Naive thymus-derived CD4-positive, alpha-beta T cell (primary cell): ENCODE measurements at places on chromosomes 16 and 17. TPM values are rescaled to one million over a fixed set of nuclear protein-coding genes. Genes with fewer than 3 reads are reported as not detected.
A peak's percentile ranks its signal among the peaks of the same experiment; 100 is the strongest.

DNA sequence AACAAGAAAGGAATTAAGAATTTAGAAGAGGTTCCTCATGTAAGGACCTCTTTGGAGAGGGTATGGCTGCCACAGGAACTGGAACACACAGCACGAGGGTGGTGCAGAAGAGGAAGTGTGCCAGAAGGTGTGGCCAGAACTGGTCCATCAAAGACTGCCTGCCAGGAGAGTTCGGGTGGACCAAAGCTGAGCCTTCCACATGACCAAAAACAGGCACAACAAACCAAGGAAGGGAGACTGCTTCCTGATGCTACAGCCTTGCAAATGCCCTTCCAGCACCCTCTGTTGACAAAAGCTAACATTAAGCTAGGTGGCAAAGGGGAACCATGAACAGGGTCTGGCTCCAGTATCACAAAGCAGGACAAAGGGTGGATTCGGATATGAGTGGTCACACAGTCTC, 125.8 kb upstream of the TMEM97 start:
- no peak for DNase-seq

DNA sequence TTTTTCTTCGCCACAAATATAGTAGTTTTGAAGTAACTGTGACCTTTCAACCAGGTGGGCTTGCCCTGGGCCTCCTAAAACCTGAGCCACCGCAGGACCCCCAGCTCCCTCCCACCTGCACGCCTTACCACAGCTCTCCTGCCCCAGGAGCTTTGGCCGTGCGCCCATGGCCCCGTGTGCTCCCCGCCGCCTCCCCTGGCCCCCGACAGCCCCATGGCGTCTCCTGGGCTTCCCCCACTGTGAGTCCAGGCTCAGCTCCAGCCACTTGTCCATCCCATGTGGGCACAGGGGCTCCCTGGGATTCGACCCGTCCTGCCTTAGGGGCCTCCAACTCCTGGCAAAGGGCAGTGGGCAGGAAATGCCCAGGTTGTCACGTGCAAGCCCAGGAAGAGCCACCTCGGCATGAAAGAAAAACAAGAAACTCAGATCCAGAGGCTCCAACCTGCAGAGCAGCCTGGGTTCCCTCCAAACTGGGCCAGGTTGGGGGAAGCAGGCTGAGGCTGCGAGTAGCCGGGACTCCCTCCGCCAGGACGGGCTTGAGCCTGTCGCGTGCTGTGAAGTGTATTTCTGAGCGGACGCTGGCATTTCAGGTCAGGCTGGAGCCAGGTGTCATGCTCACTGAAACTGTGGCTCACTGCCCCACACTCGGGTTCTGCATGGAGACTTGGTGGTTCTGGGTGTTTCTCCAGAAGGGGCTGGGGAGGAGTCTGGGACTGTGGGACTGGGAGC, 5.8 kb downstream of the LGALS3BP start:
- no peak for DNase-seq

- DNase-seq: no peak
These were observed 7.4 kb downstream of the USP22 start for GRCh38 chr17:21035406-21035805.

- DNase-seq: no peak
These were observed 670 bp upstream of the ZNF652 start for GRCh38 chr17:49362723-49363117.

DNA sequence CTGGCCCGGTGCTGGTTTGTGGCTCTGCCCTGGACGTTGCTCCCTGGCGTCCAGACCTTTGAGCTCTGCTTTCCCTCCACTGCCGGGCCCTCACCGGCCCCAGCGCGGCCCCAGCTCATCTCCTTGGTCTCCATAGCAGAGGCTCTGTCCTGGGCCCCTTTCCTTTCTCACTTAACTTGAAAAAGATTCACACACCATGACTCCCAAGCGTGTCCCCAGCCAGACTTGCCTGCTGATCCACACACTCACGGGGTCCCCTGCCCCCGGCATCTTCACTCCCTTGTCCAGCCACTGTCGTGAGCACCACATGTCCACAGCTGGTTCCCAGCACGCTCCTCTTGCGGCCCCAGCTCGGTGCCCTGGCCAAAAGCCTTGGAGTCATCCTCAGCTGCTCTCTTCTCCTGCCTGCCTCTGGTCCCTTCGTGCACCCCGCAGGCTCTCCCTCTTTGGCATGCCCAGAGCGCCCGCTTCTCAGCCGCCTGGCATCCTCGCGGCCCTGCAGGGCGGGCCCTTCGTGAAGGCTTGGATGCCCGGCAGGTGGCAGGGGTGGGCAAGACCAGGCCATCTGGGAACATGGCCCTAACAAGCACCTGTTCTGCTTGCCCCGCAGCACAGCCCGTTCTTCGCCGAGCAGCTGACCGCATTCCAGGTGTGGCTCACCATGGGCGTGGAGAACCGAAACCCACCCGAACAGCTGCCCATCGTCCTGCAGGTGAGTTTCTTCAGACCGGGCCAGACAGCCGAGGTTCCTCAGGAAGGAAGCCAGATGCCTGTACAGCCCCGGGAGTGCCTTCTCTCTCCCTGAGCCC, 145.6 kb upstream of the CHMP6 start:
- DNase-seq: no peak

RHBDF1 gene
- not detected for total RNA-seq

DNA sequence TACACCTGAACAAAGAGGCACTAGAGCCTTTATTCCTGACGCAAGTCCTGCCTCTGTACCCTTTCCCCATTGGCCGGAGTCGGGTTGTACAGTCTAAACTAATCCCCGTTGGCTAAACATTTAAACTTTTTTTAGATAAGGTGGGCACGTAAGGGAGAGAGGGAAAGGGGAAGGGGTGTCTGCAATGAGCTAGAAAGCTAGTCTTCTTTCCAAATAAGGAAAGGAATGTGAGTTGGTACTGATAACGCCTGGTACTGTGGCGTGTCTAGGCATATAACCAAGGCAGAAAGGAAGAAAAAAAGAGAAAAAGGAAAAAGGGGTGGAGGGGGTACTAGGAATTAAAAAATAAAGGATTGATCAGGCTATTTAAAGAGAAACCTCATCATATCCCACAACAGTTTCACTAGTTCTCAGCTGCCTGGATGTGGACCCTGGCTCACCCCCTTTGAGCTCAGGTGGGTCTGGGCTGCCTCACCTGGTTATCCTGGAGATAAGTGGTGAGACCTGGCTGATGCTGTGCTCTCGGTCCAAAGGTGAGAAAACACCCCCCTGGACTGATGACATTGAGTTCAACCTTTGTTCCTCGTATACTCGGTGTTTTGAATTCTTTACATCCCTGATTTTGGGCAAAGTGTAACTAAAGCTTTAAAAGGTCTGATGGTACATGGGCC, 90.9 kb upstream of the EEF2KMT start:
- no peak for DNase-seq

- no peak for DNase-seq
These were observed 7.4 kb downstream of the NAT9 start for GRCh38 chr17:74768763-74769114.

TMC8 gene
- 423 and 429 TPM in 2 replicates for total RNA-seq

DNA sequence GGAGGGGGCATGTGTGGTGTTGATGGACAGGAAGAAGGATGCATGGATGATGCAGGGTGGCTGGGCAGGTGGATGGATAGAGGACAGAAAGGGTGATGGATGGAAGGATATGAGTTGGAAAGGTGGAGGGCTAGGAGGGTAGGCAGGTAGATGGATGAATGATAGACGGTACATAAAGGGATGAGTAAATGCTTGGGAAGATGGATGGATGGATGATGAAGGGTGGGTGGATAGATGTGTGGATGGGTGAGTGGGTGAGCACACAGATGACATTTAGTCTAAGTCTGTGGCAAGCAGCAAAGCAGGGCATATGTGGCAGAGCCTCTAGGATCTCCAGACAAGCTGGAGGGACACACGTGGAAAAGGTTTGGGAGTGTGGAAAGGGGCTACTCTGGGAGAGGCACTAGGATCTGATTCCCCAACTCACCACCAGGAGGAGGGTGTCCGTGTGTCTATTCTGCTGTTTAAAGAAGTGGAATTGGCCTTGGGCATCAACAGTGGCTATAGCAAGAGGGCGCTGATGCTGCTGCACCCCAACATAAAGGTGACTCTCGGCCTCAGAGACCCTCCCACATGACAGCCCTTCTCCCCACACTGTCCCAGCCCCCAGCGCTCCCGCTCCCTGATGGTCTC, 8.2 kb downstream of the PLD2 start:
- DNase-seq: no peak

DNA sequence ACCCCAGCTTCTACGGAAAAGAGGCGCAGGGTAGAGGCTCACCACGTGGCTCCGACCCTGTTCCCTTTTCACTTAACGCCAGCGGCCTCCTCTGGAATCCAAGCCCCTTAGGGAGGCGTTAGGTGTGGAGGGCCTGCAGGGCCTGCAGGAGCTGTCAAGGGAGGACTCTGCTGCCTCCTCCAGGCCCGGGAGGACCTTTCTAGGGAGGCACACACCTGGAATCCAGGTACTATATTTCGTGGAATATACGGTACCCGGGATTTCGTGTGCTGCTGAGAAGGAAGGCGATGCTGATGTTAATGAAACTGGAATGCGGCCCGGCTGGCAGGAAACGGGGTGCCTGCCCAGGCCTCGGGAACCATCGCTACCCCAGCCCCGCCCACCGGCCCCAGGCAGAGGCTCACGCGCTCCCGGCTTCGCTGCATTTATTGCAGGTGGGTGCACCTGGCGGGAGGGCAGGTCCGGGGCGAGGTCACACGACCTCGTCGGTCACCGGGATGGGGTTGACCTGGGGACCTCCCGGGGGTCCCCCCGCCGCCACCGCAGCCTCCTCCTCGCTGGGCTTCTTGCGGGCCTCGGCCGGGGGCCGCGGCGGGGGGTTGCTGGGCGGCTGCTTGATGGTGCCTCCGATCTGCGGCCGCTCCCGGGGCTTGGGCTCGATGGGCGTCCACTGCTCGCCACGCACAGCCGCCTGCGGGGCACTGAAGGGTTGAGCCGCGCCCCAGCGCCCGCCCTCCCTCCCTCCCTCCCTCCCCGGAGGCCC, 4.7 kb downstream of the IL17C start:
- DNase-seq: no peak

GRCh38 chr16:14366974-14367707, 262.9 kb downstream of the PARN start:
- no peak for DNase-seq

SLC16A5 gene
- total RNA-seq: 26.3 TPM

DNA sequence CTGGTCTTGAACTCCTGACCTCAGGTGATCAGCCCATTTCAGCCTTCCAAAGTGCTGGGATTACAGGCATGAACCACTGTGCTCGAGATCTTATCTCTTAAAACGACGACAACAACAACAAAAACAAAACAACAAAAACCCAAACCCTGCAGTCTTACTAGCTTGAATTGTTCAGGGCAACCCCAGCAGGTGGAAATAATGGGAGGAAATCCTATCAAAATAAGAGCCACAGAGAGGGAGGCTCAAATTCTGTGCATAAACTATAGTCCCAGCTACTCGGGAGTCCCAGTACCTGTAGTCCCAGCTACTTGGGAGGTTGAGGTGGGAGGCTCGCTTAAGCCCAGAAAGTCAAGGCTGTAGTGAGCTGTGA, 16.5 kb upstream of the ATP6V0A1 start:
- DNase-seq: no peak

GUCY2D gene
- total RNA-seq: not detected

GRCh38 chr17:60526726-60527125, 684 bp upstream of the APPBP2 start:
- DNase-seq: no peak

MT1H gene
- total RNA-seq: not detected

GRCh38 chr16:47013910-47014309, 40.4 kb upstream of the DNAJA2 start:
- no peak for DNase-seq

CACNG3 gene
- not detected in 2 replicates for total RNA-seq

DNA sequence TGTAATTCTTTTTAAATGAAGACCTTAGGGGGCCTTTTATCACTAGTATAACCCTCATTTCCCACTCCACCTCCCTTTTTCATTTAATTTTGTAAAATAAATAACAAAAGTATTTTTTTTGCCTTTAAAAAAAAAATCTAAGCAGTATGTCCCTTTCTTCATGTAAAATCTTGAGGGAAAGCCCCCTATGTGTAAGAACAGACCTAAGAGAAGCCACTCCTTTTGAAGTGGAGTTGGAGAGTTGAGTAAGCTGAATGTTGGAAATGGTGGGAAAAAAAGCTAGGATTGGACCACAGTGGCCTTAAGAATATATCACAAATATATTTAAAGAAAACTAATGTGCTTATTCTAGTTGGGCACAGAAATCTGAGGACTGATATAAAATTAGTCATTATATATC, 44.5 kb upstream of the INTS2 start:
- no peak for DNase-seq

- no peak for DNase-seq
These were observed 10.6 kb downstream of the ITGAD start for GRCh38 chr16:31403590-31404352.

GRCh38 chr17:78358538-78359320, 1.1 kb downstream of the SOCS3 start:
- DNase-seq: peak; percentile 42

DNA sequence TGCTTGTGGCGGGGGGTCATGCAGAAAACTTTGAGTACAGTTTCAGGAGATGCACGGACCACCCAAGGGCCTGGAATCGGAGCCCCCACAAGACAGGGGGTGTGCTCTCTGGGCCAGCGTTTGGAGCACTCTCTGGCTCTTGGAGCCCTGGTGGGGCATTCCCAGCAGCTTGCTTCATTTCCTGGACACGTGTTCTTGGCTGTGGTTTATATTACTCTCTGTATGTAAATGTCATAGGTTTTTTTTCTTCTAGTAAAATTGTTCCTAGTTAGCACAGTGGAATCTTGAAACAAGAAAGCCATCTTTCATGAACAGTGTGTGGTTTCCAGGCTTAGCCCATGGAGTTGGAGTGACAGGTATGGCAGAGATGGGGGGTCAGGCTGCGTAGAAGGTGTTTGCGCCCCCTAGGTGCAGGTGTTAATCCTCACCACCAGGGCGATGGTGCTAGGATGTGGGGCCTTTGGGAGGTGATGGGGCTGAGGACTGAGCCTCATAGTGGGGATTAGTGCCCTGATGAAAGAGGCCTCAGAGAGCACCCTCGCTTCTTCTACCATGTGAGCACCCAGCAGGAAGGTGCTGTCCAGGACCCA, 79.8 kb downstream of the JPH3 start:
- DNase-seq: no peak

GRCh38 chr17:77281904-77282367, 141.2 kb downstream of the SEC14L1 start:
- no peak for DNase-seq

DNA sequence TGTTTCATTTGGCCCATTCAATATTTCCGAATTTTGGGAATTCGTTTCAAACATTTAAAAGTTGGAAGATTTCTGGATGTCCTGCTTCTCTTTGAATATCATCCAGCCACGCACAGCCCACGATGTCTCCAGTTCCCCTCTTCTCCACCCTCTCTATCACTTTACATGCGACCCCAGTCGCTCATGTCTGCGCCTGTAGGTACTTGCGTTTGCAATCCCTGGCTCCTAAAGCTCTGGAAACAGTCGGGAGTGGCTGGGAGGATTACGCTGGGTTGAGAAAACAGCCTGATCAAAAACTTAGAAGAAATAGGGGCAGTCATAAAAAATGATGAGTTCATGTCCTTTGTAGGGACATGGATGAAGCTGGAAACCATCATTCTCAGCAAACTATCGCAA, 1.5 kb upstream of the SBK1 start:
- DNase-seq: no peak

ARHGAP23 gene
- total RNA-seq: 0.24 TPM
